ENCODE measurements at places on chromosomes 16 and 17. TPM values are rescaled to one million over a fixed set of nuclear protein-coding genes. Genes with fewer than 3 reads are reported as not detected.

GRCh38 chr17:54111576-54111975 is 288.8 kb downstream of the KIF2B start:
- H3K27me3 ChIP-seq: no peaks in the 10 kb centered on the region
- H3K36me3 ChIP-seq: no peaks in the 10 kb centered on the region
- no peaks in the 10 kb centered on the region for H3K4me1 ChIP-seq
- H3K27ac ChIP-seq: no peak overlapping the region
- DNase-seq: no peak
- no peak overlapping the region for H3K4me3 ChIP-seq

CPHXL2 gene
- not detected for total RNA-seq

AATK gene
- total RNA-seq: 26.4 TPM

GRCh38 chr17:8489841-8490240 is 54.2 kb downstream of the NDEL1 start:
- no peaks in the 10 kb centered on the region for H3K36me3 ChIP-seq
- H3K27ac ChIP-seq: no peak overlapping the region
- H3K27me3 ChIP-seq: no peaks in the 10 kb centered on the region
- H3K4me3 ChIP-seq: no peak overlapping the region

DNA sequence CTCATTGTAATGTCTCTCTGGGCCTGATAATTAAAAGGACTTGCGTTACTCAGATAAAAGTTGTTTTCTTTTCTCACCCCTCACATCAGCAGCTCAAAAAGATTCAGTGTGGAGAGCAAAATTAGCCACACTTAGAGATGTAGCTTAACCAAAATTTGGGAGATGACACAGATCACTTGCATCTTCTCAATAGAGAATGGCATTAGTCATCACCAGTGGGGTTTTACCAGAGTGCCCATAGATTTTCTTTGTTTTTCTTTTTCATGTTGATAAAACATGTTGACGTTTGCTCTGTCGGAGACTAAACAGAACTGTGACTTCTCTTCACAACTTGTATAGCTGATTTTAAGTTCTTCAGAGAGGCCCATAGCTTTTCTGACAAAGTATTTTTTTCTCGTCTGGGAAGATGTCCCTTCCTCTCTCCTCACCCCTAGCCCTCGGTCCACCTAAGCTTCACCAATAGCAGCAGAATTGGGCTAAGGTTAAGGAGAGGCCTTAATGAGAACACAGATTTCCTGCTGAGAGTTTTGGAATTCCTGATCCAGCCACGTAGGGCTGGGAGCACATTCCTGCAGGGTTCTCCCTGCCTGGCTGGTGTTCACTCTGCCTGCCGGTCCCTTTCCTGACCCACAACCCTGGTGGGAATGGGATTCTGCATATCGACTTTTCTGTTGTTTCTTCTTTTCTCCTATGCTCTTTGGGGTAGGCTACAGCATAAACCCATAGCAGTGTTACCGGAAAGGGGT is 92.6 kb downstream of the CACNG3 start:
- no peak overlapping the region for H3K4me3 ChIP-seq
- no peak overlapping the region for H3K27ac ChIP-seq
- no peaks in the 10 kb centered on the region for H3K4me1 ChIP-seq
- no peaks in the 10 kb centered on the region for H3K36me3 ChIP-seq
- no peaks in the 10 kb centered on the region for H3K27me3 ChIP-seq

SLC5A2 gene
- total RNA-seq: 3.0 TPM

GRCh38 chr17:27421111-27421510 is 35.1 kb upstream of the KSR1 start:
- H3K27ac ChIP-seq: no peak overlapping the region
- H3K27me3 ChIP-seq: no peaks in the 10 kb centered on the region
- no peak overlapping the region for H3K4me3 ChIP-seq
- H3K36me3 ChIP-seq: no peaks in the 10 kb centered on the region

DNA sequence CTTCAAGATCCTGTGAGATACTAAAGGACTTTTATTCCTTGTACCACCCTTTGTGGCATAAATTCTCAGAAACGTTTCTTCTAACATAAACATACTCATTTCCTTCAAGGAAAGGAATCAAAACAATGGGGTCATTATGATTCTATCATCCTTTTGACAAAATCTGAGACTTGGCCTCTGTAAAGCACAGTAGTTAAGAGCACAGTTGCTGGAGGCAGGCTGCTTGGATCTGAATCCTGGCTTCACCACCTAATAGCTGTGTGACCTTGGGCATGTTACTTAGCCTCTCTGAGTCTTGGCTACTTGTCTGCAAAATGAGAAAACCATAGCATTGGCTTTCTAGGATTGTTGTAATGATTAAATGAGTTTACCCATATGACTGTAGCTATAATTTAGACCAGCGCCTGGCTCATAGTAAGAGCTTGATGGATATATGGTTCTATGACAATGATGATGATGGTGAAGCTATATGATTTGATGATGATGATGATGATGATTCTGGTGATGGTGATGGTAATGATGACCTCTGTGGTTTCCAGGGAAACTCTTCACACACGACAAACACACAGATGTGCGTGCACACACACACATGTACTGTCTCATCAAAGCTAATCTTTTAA is 6.1 kb upstream of the KRT31 start:
- no peak for DNase-seq
- no peak overlapping the region for H3K4me3 ChIP-seq
- no peak overlapping the region for H3K27ac ChIP-seq
- H3K4me1 ChIP-seq: peaks cover 7% of the 10 kb centered on the region
- H3K36me3 ChIP-seq: no peaks in the 10 kb centered on the region

DNA sequence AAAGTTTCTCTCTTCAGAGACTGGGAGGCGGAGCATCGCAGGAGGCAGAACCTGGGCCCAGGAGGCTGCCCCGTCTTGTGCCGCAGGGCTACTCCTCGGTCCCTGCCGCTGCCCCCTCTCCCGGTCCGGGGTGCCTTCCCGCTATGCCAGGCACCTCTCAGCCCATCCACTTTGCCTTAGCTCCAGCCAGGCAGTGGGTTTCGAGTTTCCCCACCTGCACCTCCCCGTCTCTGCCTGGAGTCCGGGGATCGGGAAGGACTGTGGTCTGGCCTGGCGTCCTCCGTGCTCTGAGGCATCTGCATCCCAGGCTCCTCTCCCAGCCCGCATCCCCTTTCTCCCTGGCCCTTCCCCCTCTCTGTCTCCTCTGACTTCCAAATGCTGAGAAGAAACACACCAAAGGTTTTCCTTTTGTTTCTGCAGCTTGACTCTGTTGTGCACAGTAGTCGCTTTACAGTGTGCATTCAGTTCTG is 26.8 kb upstream of the PIK3R6 start:
- no peak for DNase-seq
- H3K27me3 ChIP-seq: no peaks in the 10 kb centered on the region
- H3K4me3 ChIP-seq: no peak overlapping the region
- no peaks in the 10 kb centered on the region for H3K4me1 ChIP-seq
- no peaks in the 10 kb centered on the region for H3K36me3 ChIP-seq

VASN gene
- total RNA-seq: 2.8 TPM

PRSS27 gene
- 0.72 TPM for total RNA-seq

DNA sequence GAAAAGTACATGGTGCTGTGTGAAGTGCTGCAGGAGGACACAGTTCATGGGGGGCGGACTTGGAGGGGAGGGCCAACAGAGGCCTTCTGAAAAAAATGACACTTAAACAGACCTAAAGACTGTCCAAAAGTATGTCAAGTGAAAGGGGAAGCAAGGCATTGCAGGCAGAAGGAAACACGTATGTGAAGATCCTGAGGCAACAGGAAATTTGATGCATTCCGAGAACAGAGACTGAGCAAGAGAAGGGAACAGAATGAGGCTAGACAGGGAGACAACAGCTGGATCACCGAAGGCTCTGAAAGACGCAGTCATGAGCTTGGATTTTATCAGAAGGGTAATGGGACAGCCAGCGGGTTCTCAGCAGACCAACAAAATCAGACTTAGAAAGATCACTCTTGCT is 1.1 kb downstream of the IFT20 start:
- no peaks in the 10 kb centered on the region for H3K27me3 ChIP-seq
- H3K27ac ChIP-seq: peak overlapping the region; percentile 98
- peaks cover 27% of the 10 kb centered on the region for H3K4me1 ChIP-seq
- peak; percentile 21 for DNase-seq
- peak overlapping the region; percentile 86 for H3K4me3 ChIP-seq

UBALD2 gene
- 51.6 TPM for total RNA-seq

HASPIN gene
- total RNA-seq: 9.5 TPM

- H3K4me3 ChIP-seq: no peak overlapping the region
- H3K4me1 ChIP-seq: peaks cover 8% of the 10 kb centered on the region
- no peaks in the 10 kb centered on the region for H3K27me3 ChIP-seq
- DNase-seq: no peak
These were observed 352.1 kb upstream of the KIF2B start for GRCh38 chr17:53470626-53471025.

DNA sequence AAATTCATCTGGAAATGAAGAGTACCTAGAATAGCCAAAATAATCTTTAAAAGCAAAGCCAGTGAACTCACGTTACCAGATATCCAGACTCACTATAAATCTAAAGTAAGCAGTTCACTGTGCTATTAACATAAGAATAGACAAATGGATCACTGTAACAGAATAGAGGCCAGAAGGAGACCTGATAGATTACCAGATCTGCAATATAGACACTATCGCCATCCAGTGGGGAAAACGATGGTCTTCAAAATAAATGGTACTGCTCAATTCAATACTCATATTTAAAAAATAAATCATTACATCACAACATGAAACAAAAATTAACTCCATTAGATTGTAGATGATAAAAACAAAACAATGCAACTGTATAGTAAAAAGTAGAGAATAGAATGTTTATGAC is 158.6 kb upstream of the CDH8 start:
- no peaks in the 10 kb centered on the region for H3K36me3 ChIP-seq
- DNase-seq: no peak
- H3K27ac ChIP-seq: no peak overlapping the region
- H3K4me1 ChIP-seq: no peaks in the 10 kb centered on the region
- no peaks in the 10 kb centered on the region for H3K27me3 ChIP-seq
- H3K4me3 ChIP-seq: no peak overlapping the region

DNA sequence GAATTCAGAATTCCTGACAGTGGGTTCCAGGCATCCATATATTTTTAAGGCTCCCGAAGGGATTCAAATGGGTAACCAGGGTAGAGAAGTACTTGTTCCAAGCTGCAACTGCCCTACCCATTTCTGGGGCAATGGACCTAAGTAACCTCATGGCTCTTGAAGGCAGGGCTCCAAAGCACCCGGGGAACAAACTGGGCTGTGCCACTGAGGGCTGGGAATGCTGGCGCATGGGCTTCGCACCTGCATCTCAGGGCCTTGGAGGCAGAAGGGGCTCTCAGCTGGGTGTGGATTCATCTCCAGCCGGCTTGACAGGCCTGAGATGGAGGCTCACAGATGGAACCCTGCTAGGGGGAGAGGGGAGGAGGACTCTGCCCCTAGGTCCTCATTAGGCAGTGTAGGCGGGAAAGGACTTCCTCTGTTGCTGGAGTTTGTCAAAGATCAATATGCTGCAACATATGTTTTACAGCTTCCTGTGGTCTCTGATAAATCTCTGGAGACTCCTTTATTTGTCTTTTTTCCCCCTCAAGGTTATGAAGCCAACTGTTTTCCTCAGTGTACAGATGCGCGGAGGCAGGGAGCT is 232.3 kb upstream of the NLRP1 start:
- no peaks in the 10 kb centered on the region for H3K4me1 ChIP-seq
- H3K4me3 ChIP-seq: no peak overlapping the region
- H3K36me3 ChIP-seq: no peaks in the 10 kb centered on the region
- no peak overlapping the region for H3K27ac ChIP-seq
- H3K27me3 ChIP-seq: no peaks in the 10 kb centered on the region
- DNase-seq: no peak

DNA sequence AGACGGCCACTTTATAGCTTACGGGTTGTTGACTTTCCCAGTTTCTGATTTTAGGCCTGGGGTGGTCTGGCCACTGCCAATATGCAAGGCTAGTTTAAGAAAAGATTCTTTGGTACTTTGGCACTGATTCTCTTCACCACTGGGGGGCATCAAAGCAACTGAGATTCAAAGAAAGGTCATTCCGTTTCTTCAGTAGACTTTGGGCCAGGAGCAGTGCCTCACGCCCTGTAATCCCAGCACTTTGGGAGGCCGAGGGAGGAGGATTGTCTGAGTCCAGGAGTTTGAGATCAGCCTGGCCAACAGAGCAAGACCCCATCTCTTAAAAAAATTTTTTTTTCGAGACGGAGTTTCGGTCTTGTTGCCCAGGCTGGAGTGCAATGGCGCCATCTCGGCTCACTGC is 53.0 kb downstream of the RPA1 start:
- no peak overlapping the region for H3K4me3 ChIP-seq
- H3K27ac ChIP-seq: no peak overlapping the region
- H3K27me3 ChIP-seq: no peaks in the 10 kb centered on the region
- H3K4me1 ChIP-seq: no peaks in the 10 kb centered on the region

- H3K27ac ChIP-seq: no peak overlapping the region
- no peaks in the 10 kb centered on the region for H3K36me3 ChIP-seq
- H3K27me3 ChIP-seq: no peaks in the 10 kb centered on the region
- DNase-seq: peak; percentile 77
- no peak overlapping the region for H3K4me3 ChIP-seq
These were observed 106.7 kb upstream of the SDK2 start for GRCh38 chr17:73750975-73751374.

CACNG3 gene
- total RNA-seq: not detected

- DNase-seq: no peak
- no peak overlapping the region for H3K4me3 ChIP-seq
- no peak overlapping the region for H3K27ac ChIP-seq
- H3K4me1 ChIP-seq: no peaks in the 10 kb centered on the region
- H3K36me3 ChIP-seq: no peaks in the 10 kb centered on the region
- H3K27me3 ChIP-seq: peaks cover 1% of the 10 kb centered on the region
These were observed 115.7 kb upstream of the KCNJ16 start for GRCh38 chr17:69959283-69959682.

MT4 gene
- total RNA-seq: not detected

LRRC46 gene
- 1.4 TPM for total RNA-seq

BAIAP2 gene
- 52.6 TPM for total RNA-seq

GRCh38 chr17:66647391-66647983 is 187.4 kb upstream of the CACNG5 start:
- no peaks in the 10 kb centered on the region for H3K36me3 ChIP-seq
- no peaks in the 10 kb centered on the region for H3K27me3 ChIP-seq
- H3K4me1 ChIP-seq: peaks cover 15% of the 10 kb centered on the region
- H3K4me3 ChIP-seq: no peak overlapping the region

All from Caco-2 (cell line).